ENCODE measurements at places on chromosomes 2 and 18. TPM values are rescaled to one million over a fixed set of nuclear protein-coding genes. Genes with fewer than 3 reads are reported as not detected.
A peak's percentile ranks its signal among the peaks of the same experiment; 100 is the strongest.

DNA sequence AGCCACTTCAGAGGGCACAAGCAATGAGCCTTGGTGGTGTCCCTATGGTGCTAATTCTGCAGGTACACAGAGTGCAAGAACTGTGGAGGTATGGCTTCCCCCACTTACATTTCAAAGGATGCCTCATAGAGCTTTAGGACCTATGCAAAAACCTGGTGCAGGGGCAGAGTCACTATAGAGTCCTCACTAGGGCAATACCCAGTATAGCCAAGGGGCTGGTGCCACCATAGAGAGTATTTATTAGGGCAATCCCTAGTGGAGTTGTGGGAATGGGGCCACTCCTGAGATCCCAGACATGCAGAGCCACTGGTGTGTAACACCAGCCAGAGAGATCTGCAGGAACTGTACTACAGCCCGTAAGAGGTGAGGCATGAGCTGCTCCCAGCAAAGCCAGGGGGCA, 312.2 kb downstream of the SLC4A3 start:
- DNase-seq: no peak

DNA sequence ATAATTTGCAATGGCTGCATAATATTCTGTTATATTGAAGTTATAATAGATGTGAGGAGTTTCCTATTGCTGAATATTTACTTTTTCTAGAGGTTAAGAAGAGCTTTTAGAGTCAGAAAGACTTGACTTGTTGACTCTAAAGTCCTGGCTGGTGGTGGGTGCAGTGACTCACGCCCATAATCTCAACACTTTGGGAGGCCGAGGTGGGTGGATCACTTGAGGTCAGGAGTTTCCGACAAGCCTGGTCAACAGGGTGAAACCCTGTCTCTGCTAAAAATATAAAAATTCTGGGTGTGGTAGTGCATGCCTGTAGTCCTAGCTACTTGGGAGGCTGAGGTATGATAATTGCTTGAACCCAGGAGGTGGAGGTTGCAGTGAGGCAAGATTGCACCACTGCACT, 33.9 kb upstream of the ATIC start:
- DNase-seq: no peak

DNA sequence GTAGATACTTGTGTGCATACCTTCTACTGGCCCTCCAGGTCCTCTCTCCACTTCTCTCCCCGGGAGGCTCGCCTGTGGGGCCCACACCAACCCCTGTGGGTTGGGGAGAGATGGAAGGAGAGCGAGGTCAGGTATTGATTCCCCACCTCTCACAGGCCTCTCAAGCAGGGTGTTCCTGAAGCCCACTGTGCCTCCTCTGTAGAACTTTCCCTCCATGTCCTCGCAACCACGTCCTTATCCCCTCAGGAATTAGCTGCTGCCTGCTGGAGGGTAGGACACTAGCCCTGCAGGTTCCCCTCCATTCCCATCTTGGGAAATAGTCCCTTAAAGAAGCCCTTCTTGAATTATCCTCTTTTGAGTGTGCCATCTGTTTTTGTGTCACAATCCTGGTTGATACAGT, 38.9 kb upstream of the KLF11 start:
- no peak for DNase-seq

DNA sequence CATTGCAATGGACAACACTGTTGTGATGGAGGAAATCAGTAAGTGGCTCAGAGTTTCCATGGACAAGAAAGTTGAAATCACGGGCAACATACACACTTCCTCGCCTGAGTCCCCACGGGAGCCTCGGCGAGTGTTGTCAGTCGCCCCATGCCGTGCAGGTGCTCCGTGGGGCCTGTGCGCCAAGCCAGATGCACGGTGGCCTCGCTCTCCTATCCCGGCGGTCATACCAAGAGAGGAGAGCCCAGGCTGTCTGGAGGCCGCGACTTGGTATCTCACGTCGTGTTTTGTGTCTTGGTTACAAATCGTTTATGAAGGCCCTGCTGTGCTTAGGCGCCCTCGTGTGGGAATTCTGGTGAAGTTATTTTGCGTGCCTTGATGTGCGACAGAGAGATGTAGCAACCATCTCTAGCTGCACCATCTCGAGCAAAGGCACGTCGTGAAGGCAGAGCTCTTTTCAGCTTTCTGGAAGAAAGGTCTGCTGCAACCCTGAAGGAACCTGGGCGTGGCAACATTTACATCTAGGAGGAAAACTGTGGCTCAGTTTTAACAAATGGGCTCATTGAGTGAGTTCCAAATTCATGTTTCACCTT, 21.8 kb downstream of the ATG4B start:
- peak; percentile 29 for DNase-seq

DNA sequence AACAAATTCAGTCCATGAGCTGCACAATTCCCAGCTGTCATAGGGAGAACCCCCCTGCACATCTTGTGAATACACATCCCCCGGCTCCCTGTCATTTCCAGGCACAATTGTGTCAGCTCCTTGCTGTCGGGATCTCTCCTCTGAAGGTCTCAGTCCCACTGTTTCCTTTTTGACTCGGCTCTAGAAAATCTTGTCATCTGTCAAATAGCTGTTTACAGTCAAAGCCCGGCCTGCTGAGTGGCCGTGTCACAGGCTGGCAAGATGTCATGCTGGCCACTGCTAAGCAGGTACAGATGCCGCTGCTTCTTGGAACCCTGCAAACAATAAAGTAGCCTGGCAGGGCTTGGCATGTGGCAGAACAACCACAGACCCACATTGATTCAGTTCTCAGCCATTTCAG, 61.7 kb downstream of the LYPD1 start:
- DNase-seq: no peak

GRCh38 chr2:109098251-109098920, 30.6 kb upstream of the SH3RF3 start:
- no peak for DNase-seq

- DNase-seq: no peak
Measured at GRCh38 chr18:5429681-5430080, 114.1 kb downstream of the EPB41L3 start.

DNA sequence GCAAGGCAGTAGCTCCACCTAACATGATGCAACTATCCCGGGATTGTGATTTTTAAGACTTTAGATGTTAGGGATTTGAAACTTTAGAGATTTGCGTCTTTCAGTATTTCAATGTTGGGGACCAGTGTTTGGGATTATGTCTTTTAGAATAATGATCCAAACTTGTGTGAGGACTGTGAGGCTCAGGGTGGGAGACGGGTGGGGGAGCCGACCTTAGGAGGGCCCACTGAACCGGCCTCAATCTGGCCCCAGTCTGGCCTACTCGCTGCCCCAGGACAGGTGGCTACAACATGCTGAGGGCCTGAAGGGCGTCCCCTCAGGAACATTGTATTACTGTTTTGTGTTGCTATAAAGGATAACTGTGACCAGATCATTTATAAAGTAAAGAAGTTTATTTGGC, 10.7 kb downstream of the AMER3 start:
- no peak for DNase-seq

GRCh38 chr2:106995556-106995955, 109.6 kb upstream of the ST6GAL2 start:
- DNase-seq: no peak

DNA sequence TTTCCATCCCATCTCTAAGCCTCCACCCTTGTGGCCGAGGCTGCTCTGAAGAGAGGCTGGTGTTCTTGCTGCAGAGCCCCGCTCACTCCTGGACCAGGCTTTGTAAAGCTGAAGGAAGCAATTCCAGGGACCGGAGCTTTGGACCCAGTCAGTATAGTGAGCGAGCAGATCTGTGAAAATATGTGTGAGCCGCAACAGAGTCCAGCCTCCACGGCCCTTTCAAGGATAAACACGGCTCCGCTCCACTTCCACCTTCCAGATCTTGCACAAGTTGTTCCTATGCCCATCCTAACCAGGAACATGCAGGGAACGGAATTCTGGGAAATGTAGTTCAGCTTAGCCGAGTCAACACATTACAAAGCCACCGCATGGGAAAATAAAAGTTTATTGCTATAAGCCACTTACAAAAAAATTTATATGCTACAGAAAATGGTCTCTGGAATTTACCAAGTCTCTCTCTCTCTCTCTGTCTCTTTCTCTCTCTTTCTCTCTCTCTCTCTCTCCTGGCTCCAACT, 151.7 kb upstream of the ZNF521 start:
- peak; percentile 49 for DNase-seq

DNA sequence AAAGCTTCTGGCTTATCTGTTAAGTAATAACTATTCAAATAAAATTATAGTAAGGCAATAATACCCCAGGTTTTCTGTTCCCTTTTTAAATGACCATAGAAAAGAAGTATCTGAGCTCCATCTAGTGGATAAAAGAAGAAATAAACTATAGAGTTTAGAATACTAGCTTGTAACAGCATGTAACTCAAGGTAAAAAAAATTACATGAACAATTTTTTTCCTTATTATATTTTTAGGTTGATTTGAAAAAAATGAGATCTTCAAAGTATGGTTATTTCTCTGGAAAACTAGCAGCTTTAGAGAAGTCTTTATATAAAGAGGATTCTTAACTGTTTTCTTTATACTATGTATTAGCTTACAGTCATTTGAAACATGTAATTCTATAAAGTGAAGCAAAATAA, 58.1 kb downstream of the NCKAP1 start:
- DNase-seq: no peak

DNA sequence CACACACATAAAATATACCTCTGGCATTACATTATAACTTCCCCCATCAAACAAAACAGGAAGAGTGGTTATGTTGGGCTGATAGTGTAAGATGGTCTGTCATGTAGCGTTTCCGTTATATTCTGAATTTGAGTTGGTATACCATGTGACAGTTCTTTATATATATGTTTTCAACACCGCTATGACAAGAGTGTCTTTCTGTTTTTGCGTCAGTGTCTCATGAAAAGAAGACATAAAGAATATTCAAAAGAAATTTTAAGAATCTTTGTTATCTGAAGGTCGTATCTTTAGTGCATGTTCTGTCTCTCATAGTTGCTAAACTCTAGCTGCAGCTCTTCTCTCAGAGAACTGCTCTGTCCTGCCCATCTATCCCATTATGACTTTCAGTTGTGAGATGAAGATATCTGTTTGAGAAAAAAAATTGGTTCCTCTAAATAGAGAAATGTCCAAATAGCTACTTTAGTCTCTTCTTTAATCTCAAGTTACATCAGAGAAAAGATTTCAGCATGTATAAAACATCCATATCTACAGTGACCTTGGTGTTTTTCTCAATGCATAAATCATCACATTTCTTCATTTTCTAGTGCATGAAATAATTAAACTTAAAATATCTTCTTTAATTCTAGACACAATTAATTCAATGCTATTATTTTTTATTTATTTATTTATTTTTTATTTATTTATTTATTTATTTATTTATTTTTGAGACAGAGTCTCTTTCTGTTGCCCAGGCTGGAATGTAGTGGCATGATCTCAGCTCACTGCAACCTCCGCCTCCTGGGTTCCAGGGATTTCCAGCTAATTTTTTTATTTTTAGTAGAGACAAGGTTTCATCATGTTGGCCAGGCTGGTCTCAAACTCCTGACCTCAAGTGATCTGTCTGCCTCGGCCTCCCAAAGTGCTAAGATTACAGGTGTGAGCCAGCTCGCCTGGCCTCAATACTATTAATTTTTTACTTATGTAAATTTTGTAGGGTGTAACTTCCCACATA, 24.3 kb upstream of the PSME4 start:
- no peak for DNase-seq

- no peak for DNase-seq
Measured at GRCh38 chr2:183123959-183124221, 353 bp upstream of the NUP35 start.

DNA sequence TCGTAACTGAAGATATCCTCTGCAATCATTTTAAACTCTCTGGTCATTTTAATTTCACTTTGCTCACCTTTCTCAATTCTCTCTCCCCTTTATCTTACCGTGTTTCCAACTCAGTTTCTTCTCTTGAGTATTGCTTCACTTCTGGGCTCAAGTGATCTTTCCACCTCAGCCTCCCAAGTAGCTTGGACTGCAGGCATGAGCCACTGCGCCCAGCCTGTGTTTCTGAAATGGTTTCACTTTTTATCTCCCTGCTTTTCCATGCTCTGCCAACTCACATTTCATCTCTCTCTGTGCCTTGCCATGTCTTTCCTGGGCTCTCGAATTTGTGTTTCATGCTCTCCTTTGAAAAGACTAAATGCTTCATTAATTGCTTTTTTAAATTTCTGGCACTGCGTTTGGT, 30.5 kb upstream of the TMEM131 start:
- no peak for DNase-seq

DNA sequence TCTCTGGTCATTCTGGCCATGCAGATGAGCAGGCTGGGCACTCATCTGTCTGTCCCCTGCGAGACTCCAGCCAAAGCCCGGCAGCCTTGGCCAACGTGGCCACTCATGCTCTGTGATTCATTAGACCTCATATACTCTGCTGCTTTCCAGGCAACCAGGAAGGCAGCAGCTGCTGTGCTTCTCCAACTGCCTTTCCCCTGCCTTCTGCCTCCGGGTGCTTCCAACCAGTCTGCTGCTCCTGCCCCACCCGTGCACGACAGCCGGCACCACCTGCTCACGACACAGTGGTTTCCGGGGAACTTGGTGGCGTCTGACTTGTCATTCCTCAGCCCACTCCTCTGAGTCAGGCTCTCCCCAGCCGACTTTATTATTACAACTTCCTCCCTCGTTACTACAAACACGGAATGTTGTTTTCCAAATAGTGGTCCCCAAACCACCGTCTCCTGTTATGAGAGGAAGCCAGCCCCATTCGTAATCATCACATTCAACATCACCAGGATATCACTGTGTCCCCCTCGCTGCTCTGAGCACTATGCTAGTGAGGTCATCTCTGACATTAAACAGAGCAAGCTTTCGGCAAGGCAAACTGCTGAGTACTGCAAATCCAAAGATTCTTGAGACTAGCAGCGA, 392.4 kb downstream of the ALK start:
- peak; percentile 51 for DNase-seq

DNA sequence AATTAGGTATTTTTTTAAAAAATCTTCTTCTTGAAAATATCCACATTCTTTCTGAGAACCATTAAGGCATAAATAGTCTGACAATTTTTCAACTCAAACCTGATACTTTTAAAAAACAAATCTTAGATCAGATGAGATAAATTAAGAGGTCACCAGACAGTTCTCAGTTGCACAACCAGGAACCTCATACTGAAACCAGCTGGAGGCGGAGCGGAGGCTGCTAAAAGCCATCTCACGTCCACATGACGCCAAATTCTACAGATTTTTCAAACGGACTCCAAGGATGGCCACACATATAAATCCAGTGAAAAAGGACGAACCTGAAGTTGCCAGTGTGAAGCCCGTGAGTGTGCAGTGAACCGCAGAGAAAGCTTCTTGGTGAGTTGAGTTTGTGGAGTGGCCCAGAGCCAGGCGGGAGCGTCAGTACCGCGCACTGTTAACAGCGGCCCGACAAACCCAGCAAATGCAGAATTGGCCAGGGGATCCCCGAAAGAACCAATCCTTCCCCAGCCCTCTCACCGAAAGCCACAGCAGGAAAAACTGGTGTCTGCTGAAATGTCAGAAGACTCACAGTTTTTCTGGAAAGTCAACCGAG, 53.1 kb upstream of the BBS5 start:
- no peak for DNase-seq

Gene GALNT14
- polyA plus RNA-seq: not detected

Gene WDR35
- polyA plus RNA-seq: 6.7 TPM

Gene ZNF236
- polyA plus RNA-seq: 5.3 TPM

Gene SERPINB10
- not detected for polyA plus RNA-seq

Gene OSBPL1A
- polyA plus RNA-seq: 41.0 TPM

Gene ORC2
- 4.9 TPM for polyA plus RNA-seq

Gene UGT1A4
- polyA plus RNA-seq: not detected

All from AG04450 (cell line).